ENCODE measurements at places on chromosomes 3 and 15.

GRCh38 chr15:35439291-35439690 lies 106.7 kb downstream of the DPH6 start:
- DNase-seq: no peak

- DNase-seq: no peak
These were observed 3.9 kb downstream of the UNC13C start for GRCh38 chr15:53982071-53982680.

GRCh38 chr3:196774848-196775422 lies 35.3 kb downstream of the PAK2 start:
- DNase-seq: no peak

DNA sequence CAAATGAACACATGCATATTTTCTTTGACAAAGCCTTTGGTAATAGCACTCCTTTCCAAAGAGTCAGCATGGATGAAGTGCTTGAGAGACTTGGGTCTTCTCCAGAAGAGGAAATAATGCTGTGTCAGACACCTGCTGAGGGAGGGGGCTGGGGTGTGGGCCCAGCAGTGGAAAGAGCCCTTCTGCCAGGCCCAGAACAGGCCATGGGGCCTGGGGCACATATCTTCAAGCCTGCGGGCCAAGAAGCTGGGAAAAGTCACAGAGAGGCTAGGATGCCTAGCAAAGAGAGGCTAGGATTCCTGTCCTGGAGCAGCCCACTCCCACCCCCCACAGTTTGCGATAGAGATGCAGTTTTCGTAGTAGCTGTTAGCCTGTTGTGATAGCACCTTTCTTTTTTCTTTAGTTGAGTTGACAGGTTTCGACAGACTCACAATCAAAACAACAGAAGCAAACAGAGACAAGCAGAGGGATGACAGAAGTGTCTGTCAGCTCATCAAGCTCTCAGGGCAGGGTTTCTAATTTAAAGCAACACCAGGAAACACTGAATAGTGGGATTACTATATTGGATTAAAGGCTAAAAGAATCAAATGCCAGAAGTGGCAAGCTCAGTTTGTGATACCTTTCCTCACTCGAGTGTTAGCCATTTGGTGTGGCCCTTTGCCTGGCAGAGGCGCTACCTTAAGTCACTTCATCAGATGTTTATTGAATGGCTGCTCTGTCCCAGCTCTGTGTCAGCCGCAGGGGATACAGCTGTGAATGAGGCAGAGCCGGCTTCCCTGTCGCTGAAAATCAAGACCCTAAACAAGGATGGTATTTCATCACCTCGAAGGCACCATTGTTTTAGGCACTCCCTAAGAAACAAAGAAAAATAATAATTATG lies 19.0 kb downstream of the CMTM7 start:
- no peak for DNase-seq

DNA sequence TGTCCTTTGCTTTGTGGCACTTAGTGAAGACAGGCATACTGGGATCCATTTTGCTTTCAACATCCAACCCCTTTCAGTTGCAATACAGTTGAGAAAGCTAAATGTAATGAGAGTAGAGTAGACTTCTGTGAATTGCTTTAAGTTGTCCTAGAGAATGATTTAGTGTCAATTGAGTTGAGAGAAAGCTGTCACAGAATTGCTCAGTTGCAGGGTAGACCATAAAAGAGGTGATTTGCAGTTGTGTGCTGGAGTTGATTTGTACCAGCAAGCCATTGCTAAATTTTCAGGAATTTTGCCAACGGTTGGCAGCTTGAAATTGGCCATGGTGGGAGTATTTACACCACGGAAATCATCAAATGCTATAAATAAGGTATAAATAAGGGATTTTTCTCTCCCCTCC lies 2.2 kb downstream of the ABHD5 start:
- no peak for DNase-seq

DNA sequence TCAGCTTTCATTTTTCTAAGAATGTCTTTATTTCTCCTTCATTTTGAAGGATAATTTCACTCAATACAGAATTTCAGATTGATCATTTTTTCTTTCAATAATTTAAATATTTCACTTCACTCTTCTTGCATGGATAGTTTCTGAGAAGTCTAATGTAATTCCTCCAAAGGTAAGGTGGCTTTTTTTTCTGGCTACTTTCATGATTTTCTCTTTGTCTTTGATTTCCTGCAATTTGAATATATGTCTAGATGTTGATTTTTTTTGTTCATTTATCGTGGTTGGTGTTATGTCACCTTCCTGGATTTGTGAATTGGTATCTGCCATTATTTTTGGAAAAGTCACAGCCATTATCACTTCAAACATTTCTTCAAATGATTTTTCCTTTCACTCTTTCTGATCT lies 14.6 kb upstream of the MCF2L2 start:
- DNase-seq: no peak

DNA sequence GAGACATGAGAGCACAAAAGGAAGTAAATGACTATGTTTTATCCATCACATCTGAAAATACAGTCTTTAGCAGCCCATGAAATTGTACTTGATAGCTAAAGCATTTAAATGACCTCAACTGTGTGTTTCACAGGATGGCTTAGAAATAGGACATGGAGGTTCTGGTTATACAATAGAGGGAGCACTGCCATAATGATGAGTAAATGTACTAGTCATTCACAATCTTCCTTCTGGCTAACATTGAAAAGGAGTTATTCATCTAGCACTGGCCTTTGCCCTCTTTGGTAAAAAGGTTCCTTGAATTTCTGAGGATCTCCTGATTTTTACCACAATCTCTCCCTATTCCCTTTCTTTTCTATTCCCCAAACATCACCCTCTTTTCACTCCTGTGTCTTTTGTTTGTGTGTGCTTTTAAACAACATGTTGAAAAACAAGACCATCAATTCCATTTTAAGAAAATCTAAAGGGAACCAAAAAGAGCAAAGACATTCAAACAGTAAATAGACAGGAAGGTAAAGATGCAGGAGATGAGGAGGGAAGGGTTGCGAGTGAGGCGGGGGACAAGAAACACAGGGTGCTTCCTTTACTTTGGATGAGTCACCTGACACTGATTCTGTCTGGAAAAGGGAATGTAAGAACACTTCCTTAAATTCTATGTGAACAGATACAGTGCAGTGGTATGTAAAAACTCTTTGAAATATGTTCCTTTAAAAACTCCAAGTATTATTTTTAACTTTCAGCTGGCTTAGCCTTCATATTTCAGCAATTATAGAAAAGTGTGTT lies 619.0 kb downstream of the MECOM start:
- DNase-seq: no peak

GRCh38 chr3:44337248-44337785 lies 1.2 kb upstream of the TCAIM start:
- DNase-seq: no peak

- no peak for DNase-seq
These were observed 31.3 kb downstream of the LDHAL6B start for GRCh38 chr15:59237924-59238331.

GRCh38 chr3:185677146-185677829 lies 91.2 kb downstream of the SENP2 start:
- no peak for DNase-seq

GRCh38 chr15:74156678-74157411 lies 16.7 kb upstream of the ISLR start:
- DNase-seq: peak; percentile 74

DNA sequence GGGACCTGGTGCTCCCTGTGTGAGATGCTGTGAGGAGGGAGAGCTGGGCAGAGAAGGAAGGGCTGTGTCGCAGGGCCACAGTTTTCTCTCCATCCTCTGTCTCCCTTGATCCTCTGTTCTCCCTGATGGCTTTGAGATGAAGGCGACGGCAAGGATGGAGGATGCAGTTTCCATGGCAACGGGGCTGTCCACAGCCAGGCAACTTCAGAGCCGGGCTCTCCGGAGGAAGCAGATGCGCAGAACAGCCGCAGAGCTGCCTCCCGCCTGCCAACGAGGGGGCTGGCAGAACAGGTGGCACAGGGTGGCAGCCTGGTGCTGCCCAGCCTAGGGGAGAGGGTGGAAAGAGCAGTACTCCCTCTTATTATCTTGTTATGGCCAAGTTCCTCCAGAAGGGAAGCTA lies 9.9 kb upstream of the GRM2 start:
- no peak for DNase-seq

DNA sequence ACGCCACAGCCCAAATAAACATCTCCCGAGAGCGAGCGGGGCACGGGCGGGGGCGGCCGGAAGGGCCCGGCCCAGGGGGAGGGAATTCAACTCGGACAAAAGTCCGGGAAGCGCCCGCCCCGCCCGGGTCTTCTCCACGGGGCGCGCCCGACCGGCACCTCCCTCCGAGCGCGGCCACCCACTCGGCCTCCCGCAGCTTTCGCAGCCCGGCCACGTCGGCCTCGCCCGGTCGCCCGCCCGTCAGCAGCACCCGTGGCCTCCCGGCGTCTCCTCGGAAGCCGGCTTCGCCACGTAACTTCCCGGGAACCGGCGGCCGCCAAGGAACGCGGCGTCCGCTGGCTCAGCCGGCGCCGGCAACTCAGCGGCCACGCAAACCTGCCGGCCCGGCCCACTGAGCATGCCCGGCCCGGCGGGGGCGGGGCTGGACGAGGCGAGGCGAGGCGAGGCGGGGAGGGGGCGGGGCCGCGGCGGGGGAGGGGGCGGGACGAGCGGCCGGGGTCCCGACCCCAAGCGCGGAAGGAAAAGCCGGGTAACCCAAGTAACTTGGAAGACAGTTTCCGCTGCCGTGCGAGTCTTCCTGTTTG lies at the start of gene TJP1:
Gene TJP1 (minus strand): TSS at position 369 of the 584 bp plus-strand sequence. CDS start 440 bp downstream, outside the sequence.
- DNase-seq: peak; percentile 92

- no peak for DNase-seq
These were observed 334.0 kb upstream of the NR2F2 start for GRCh38 chr15:95996494-95996893.

GRCh38 chr3:150411976-150412375 lies 3.9 kb downstream of the TSC22D2 start:
- no peak for DNase-seq

DNA sequence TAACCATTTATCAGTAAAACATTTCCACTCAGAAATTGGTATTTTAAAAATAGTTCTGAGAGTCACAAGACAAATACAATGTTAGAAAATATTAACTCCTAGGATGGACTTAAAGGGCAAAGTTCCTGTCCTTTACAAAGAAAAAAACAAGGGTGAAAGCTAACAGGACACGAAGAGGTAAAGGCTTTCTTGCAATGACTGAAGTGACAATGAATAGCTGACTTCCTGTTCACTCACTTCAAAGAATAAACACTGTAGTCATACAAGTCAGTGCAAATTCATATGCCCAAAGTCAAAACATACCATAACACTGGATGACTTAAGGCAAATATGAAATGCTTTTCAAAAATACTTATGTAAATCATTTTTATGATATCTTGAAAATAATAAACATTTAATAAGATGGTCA lies 1389.8 kb upstream of the ALCAM start:
- no peak for DNase-seq

GRCh38 chr3:64399205-64399800 lies 174.0 kb upstream of the PRICKLE2 start:
- DNase-seq: no peak

GRCh38 chr15:55897560-55898336 lies 95.7 kb downstream of the NEDD4 start:
- DNase-seq: peak; percentile 50

DNA sequence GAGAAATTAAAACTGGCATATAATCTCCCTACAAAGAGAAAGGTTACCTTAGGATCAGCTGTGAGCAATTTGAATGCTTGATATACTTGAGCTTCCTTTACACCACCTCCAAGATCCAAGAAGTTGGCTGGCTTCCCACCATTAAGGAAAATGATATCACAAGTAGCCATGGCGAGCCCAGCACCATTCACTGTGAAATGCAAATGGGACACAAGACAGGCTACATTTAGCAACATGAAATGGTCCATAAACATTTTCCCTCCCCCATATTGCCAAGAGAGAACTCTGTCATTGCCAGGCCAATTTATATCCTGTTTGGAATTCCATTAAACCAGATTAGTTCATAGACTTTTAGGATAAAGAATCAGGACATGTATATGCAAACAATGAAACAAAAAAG lies 158.7 kb downstream of the SUCLG2 start:
- DNase-seq: no peak

DNA sequence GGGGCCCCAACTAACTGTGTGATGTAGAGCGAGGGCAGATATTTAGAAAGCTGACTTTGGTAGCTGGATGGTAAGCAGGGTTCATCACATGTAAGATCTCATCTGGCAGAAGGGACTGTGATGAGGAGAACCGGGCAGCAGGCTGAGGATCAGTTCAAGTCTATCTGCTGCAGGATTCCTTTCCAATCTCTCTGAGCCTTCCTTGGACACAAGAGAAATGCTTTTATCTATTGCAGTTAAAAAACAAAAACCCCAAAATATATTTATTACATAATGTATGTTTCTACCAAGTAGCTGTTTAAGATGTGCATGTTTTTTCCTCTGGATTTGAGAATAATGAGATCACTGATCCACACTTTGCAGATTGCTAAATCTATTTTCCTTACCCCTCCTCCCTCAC lies 411.5 kb downstream of the RAP2B start:
- DNase-seq: no peak

- DNase-seq: no peak
These were observed 165.8 kb downstream of the VPS8 start for GRCh38 chr3:184977796-184978195.

DNA sequence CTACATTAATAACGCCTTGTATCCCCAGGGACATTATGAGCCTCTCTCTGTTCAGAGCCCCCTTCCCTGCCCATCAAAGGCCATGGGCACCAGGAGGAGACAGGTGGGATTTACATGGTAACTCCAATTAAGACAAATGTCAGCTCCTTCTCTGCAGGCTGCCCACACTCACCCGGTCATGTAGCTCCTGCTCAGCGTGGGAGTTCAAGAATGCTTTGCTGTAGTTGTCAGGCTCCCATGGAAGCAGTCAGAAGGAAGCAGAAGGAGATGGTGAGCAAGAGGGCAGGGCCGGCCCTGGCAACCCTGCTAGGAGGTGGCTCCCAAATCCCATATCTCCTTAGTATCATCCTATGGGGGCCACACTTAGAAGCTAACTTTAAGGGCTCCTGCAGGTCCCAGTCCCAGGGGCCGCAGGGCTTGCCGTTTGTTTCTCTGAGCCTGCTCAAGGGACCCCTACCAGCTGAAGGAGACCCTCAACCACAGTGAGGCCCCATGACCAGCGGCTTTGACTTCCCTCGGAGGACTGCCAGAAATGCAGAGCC lies 218.4 kb upstream of the TLE3 start:
- DNase-seq: no peak

Measured in aorta (tissue), 5 donors.